Astrocyte (in vitro differentiated cells and primary cell): ENCODE measurements at places on chromosomes 1 and 21.

DNA sequence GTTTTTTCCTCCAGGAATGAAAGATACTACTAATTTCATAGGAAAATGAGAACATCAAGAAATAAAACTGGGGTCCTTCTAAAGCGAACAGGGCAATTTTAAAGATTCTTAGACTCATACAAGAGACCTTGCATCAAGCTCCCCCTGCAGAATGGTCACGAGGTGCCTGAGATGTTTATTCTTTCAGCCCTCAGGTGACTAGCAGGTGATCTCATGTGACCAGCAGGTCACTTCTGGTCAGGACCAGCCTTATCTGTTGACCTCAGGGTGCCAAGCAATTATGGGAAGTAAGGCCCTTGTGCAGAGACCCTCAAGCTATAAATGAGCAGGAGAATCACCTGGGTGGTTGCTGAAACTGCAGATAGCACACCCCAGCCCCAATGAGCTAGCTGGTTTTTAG is 20.6 kb upstream of the TMEM51 start:
- DNase-seq, result no peak

DNA sequence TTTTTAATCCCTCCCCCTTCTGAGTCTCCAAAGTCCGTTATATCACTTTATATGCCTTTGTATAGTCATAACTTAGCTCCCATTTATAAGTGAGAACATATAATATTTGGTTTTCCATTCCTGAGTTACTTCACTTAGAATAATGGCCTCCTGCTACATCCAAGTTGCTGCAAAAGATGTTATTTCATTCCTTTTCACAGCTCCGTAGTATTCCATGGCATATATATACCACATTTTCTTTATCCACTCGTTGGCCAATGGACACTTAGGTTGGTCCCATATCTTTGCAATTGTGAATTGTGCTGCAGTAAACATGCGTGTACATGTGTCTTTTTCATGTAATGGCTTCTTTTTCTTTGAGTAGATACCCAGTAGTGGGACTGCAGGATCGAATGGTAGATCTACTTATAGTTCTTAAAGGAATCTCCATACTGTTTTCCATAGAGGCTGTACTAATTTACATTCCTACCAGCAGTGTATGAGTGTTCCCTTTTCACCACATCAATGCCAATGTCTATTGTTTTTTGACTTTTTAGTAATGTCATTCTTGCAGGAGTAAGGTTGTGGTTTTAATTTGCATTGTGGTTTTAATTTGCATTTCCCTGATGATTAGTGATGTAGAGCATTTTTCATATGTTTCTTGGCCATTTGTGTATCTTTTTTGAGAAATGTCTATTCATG is 12.3 kb downstream of the MAN1C1 start:
- DNase-seq, result no peak

DNA sequence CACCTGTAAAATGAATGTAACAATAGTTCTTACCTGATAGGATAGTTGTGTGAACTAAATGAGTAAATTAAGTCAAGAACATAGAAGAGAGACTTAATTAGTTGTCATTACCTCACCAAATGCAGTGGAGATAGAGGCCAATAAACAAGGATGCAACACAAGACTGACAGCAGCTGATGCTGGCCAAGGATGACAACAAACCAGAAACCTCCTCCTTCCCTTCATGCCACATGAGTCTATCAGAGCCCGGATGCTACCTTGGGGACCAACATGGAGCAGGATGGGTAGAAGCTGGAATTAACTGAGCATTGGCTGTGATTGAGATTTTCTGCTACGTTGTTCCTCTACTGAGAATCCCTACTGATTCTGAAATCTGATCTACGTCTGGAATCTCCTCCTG is 30.3 kb upstream of the USP1 start:
- DNase-seq, result no peak

- DNase-seq, result no peak
Observed at GRCh38 chr1:204093421-204093717, 20.5 kb downstream of the SOX13 start.

DNA sequence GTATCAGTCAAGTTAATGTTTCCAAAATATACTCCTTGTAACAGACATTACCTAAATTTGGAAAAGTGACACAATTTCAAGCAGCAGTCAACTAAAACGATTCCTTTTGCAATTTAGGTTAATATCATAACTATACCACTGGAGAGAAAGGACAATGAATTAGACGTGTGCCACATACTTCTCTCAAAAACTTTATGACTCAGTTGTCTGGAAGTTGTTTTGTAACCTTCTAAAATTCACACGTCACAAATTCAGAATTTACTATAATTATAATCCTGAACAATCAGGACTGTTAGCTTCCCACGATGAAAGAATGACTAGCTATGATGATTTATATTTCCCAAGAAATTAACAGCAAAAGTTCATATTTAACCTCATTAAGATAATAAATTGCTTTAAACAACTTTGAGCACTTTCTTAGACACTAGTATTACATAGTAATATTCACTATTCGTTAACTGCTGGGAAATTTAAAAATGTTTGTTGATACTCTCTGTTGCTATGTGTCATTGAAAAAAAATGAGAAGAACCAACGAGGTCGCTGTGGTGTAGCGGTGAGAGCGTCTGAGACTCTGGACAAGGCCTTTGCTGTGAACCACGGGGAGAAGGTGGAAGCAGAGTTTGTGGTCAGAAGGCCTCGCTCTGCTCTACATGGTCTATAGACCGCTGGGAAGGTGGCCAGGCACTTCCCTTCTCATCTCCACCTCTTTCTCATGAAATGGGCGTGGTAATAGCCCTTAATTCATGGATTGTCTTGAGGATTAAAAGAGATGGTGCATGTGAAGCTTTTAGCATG is 27.9 kb upstream of the BATF3 start:
- peak; percentile 93 for DNase-seq

GRCh38 chr1:2909797-2910196 is 108.3 kb upstream of the TTC34 start:
- no peak for DNase-seq

GRCh38 chr1:34885405-34886247 is 26.1 kb upstream of the SMIM12 start:
- DNase-seq, result peak; percentile 2

DNA sequence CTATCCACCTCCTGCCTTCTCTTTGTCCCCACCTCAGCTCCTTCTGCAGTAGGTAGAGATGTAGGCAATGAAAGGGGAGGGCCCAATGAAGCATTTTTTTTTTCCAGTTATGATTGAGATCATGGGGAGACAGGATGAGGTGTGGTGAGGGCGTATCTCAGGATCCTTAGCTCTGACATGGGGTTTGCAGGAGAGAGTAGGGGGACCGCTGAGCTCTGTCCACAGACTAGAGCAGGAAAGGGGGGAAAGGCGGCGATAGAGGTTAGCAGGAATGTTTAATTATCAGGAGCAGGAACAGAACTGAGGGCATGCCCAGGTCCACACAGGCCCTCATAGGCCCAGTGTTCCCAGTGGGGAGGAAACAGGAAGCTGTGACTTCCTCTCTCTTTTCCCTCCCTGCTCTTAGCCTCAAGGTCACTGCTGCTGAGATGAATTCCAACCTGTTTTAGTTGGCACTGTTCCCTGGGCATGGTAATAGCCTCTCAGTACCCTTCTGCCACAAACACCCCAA is 901 bp upstream of the RXFP4 start:
- peak; percentile 27 for DNase-seq

GRCh38 chr1:2479618-2480017 is 3.5 kb downstream of the PLCH2 start:
- no peak for DNase-seq

DNA sequence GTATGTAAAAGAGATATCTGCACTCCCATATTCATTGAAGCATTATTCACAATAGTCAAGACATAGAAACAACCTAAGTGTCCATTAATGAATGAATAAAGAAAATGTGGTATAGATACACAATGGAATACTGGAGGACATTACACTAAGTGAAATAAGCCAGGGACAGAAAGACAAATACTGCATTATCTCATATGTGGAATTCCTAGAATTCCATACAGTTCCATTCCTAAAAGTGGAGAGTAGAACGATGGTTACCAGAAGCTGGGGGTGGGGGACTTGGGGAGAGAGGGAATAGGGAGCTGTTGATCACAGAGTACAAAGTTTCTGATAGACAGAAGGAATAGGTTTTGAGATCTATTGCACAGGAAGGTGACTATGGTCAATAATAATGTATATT is 7.4 kb downstream of the TMED5 start:
- peak; percentile 25 for DNase-seq

DNA sequence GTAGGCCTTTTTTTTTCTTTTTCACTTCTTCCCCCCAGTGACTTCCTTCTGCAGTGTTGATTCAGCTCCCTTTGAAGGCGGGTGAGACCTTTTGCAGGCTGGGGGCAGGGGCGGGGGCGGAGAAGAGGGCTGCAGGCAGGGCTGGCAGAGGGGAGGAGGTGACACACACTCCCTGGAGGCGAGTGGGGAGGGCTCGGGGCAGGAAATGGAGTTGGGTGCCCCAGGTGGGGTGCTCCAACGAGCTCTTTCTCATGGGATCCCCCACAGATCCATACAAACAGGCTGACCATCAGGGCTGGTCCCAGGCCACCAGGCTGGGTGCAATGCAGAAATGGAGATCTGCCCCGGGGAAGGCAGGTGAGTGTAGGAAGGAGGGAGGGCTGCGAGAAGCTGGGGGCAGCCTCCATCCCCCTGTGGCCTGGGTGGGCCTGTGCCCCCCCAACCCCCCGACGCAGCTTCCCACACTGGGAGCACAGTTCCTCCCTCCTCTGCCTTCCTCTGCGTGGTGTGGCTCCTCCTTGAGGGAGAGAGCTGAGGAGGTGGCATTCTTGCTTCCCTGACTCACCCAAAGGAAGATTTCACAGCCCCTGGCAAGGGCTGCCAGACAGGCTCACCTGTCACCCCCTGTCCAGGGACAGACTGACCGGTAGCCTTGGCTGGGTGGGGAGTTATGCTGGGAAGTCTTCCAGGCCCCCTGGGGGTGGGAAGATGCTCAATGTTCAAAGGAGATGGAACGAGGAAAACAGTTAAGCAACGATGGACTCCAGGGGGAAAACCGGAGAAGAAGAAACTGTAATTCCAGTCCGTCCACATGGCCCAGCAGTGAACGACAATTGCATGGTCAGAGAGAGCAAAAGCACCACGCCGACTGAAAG is 7.1 kb upstream of the ITGB2 start:
- DNase-seq, result peak; percentile 55

DNA sequence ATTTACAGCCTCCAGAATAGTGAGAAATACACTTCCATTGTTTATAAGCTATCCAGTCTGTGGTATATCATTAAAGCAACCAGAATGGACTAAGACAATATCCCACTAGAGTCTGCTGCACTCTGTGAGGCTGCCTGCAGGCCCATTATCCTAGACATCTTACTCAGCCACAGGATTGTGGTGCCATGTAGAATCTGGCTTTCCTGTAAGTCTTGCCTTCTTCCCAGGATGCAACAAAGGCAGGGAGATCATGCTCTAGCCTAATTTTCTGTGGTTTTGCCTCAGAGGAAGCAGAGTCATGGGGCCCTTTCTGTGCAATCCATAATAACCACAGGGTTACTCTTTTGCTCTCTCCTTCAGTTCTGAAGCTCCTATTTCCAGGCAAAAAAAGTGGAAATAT is 299.1 kb upstream of the DEPDC1 start:
- no peak for DNase-seq

DNA sequence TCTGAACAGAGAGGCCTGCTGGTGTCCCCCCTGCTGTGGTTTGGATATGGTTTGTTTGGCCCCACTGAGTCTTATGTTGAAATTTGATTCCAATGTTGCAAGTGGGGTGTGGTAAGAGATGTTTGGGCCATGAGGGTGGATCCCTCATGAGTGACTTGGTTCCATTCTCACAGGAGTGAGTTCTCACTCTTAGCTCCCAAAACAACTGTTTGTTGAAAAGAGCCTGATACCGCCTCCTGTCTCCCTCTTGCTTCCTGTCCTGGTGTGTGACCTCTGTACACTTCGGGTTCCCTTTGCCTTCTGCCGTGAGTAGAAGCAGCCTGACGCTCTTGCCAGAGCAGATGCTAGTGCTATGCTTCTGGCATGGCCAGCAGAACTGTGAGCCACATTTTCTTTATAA is 60.5 kb downstream of the C21orf91 start:
- DNase-seq, result no peak

GRCh38 chr1:237769916-237770315 is 120.8 kb downstream of the ZP4 start:
- DNase-seq, result no peak

GRCh38 chr1:171803045-171803444 is 21.6 kb downstream of the METTL13 start:
- no peak for DNase-seq

DNA sequence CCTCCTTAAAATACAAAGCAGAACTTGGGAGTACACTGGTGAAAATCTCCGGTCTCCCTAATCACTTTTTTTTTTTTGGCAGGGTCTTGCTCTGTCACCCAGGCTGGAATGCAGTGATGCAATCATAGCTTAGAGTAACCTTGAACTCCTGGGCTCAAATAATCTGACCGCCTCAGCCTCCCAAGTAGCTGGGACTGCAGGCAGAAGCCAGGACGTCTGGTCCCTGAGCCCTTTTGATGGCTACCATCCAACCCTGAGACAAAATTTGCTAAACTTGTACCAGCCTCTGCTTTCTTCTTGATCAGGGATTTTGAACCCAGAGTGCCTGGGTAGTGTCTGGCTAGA is 4.1 kb downstream of the L1TD1 start:
- peak; percentile 16 for DNase-seq

- peak; percentile 44 for DNase-seq
Observed at GRCh38 chr1:226066415-226067078, 4.0 kb downstream of the H3-3A start.

GRCh38 chr1:38500352-38500751 is 359.2 kb downstream of the RRAGC start:
- DNase-seq, result no peak

DNA sequence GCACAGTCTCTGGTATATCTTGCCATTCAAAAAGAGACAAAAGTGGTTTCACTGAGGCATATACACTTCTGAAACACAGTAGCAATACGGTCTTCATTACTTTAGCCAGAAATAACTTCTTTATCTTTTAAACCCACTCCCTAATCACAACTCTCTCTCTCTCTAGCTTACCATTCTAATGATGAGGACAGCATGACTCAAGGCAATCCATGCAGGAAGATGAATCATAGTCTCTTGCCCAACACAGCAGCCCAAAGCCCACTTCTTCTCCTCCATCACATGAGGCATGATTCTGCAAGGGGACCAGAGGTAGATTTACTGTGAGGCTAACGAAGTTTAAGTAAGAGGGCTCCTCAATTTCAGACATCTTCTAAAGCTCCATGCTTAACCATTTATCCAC is 285.0 kb upstream of the NR5A2 start:
- peak; percentile 98 for DNase-seq

GRCh38 chr1:183218027-183218618 is 32.1 kb downstream of the LAMC2 start:
- no peak for DNase-seq
